RKO (cell line): ENCODE measurements at places on chromosomes 16 and 17.

- DNase-seq, result no peak
Observed at GRCh38 chr16:7545251-7545650, 212.6 kb downstream of the RBFOX1 start.

DNA sequence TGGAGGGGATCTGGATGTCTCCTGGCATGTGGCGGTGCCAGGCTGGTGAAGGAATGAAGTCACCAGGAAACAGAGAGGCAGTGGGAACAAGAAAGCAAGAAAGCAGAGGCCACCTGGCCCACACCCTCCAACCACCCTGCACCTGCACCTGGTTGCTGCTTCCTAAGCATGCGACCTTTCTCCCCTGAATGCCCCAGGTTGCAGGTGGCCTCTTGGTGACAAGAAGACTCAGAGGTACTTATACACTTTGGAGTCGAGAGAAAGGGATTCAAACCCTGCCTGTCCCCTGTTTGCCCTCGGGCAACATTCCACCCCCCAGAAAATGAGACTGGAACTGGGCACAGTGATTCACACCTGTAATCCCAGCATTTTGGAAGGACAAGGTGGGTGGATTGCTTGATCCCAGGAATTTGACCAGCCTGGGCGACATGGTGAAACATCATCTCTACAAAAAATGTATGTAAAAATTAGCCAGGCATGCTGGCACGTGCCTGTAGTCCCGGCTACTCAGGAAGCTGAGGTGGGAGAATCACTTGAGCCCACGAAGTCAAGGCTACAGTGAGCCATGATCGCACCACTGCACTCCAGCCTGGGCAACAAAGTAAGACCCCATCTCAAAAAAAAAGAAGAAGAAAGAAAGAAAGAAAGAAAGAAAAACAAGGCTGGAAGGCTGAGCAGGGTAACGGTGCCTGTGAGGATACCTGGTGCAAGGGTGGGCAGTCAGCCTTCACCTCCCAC is 34.6 kb upstream of the TNRC6C start:
- DNase-seq, result no peak

DNA sequence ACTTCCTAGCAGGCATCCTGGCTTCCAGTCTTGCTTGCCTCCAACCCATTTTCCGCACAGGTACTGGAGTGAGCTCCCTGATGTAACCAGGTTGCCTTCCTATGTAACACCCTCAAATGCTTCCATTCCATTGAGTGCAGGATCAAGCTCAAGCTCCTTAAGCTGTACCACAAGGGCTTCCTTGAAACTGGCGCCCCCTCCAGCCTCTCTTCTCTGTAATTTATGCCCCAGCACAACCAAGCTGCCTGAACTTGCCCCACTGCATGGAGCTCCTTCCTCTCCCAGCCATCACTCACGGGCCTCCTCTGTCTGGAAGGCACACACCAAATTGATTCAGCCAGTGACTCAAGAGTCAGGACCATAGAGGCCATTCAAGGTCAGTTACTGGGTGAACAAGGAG is 234.8 kb upstream of the RPL38 start:
- DNase-seq, result no peak

- DNase-seq, result peak; percentile 75
Observed at GRCh38 chr17:42422412-42422957, 571 bp downstream of the CAVIN1 start.

DNA sequence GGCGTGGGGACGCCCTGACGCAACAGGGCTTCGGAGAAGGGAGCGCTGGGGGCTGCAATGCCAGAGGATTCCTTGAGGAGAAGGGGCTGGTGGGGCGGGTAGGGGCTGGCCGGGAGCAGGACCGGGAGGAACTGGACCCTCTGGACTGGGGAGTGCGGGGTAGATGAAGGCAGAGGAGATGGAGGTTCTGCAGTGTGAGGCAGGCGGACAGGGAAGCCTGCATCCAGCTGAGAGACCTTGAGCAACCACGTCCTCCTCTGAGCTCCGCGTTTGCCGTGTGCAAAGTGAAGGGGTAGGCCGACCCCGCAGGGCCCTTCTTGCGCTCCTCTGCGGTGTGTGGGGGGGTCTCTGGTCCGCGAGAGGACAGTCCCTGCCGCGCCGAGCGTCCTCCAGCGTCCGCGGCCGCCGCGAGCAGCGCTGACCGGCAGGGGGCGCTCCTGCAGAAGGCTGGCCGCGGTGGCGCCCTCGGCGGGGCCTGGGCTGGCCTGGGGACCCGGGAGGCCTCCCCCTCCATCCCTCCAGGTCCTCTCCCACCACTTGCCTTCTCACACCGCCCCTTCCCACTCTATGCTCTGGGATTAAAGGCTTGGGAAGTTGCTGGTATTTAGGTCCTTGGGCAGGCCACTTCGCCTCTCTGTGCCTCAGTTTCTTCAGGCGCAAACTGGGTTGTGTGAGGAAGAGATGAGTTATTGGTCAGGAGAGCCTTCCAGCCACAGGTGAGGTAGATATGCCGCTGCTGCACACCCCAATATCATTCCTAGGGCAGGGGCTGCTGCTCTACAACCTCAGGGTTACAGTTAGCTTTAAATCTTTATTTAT is 9.6 kb upstream of the WNT9B start:
- no peak for DNase-seq

DNA sequence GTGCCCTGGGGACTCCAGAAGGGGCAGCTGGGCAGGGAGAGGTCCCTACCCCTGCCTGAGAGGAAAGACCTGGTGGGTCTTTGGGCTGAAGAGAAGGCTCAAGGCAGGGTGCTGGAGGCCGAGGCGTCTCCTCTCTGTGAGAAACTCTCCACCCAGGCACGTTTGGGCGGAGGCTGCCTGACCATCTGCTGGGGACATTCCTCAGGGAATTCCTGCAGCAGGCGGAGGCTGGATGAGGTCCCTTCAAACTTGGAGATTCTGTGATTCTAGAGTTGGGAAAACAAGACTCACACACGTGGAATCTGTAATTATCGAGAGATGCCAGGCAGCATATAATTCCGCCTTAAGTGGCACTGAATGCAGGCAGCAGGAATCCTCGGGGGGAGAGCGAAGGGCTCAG is 21.1 kb upstream of the PHF12 start:
- DNase-seq, result no peak

- DNase-seq, result no peak
Observed at GRCh38 chr17:83053739-83054451, 25.5 kb upstream of the METRNL start.

DNA sequence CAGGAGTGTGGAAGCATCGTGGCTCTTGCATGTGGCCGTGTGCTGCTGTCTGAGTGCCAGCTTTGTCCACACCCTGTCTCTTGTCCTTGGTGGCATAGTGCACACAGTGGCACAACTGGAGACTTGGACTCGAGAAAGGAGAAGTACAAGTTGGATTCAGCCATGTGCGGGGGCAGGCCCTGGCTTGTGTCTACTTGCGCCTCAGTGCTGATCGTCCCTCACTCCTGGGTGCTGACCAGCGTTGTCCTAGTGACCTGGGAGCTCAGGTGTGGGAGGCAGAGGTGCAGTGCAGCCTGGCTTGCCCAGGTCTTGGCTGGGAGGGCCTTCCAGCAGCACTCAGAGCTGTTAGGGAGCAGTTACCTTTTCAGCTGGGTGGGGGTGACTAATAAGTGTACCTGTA is 20.6 kb downstream of the MPRIP start:
- DNase-seq, result no peak

DNA sequence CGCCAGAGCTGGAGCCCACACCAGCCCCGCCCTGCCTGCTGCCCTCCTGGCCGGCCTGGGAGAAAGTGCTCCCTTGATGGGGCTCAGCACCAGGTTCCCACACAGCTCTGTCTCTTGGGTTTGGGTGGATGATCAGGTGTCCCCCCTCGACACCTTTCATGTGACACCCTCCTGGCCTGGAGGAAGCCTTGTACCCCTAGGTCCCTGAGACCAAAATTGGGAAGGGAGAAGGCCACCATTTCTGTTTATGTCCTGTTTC is 19.4 kb upstream of the PLLP start:
- no peak for DNase-seq

GRCh38 chr17:45873728-45874127 is 20.6 kb upstream of the MAPT start:
- no peak for DNase-seq

DNA sequence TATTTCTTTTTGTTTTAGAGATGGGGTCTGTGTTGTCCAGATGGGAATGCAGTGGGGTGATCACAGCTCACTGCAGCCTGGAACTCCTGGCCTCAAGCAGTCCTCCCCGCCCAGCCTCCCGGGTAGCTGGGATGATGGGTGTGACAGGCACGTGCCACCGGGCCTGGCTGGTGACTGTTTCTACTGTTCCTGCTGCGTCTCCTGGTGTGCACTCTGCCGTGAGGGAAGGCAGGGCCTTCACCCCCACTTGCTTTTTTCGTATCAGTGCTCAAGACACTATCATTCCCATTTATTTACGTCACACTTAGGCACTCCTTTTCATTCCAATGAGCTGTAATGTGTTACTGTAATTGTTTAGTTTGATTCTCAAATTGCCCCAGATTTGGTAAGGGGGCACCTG is 25.3 kb upstream of the PVALEF start:
- no peak for DNase-seq

GRCh38 chr17:16129441-16130205 is 85.7 kb downstream of the NCOR1 start:
- no peak for DNase-seq

- no peak for DNase-seq
Observed at GRCh38 chr17:72927146-72927545, 165.3 kb downstream of the SLC39A11 start.

DNA sequence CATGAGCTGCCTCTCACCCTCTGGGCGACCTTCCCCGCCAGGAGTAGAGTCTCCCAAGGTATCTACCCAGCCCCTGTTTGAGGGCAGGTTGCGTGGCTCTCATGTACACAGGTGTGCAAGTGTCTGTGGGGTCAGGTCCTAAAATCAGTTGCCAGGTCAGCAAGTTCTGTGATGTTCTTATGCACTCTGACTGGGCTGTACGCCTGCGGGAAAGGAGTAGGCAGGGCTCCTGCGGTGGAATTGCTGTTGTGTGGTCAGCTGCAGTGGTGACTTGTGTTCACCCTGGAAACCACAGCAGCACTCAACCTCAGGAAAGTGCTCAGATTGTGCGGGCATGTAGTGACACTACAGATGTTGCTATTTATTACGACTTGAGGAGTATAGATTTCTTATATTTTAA is 19.4 kb downstream of the NARF start:
- no peak for DNase-seq

DNA sequence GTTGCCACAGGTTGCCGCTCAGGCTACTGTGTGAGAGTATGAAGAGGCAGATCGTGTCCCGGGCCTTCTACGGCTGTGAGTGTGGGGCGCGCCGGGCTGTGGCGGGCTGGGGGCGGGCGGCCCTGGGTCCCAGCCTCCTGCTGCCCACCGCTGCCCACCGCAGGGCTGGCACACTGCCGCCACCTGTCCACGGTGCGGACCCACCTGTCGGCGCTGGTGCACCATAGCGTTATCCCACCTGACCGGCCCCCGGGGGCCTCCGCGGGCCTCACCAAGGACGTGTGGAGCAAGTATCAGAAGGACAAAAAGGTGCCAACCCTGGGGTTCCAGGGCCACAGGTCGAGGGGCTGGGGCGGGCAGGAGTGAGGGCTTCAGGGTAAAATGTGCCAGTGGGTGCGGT is 28.7 kb downstream of the MNT start:
- DNase-seq, result no peak

- DNase-seq, result no peak
Observed at GRCh38 chr16:88920618-88921590, 54.4 kb upstream of the PABPN1L start.

DNA sequence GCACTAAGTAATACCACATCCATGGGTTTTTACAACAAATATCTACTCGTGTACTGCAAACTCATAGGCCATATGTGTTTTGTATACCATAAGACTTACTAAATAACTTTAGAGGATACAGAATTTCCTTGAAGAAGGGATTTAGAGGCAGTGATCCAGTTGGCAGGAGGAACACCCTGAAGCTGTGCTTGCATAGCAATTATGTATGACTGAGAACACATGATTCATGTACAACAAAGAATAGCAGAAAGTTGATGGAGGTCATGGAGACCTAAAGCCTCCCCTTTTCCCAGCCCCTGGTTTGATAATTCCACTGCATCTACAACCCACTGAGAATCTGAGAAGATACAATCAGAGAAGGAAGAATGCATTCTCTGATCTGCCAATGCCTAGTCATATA is 83.8 kb upstream of the PMFBP1 start:
- no peak for DNase-seq

DNA sequence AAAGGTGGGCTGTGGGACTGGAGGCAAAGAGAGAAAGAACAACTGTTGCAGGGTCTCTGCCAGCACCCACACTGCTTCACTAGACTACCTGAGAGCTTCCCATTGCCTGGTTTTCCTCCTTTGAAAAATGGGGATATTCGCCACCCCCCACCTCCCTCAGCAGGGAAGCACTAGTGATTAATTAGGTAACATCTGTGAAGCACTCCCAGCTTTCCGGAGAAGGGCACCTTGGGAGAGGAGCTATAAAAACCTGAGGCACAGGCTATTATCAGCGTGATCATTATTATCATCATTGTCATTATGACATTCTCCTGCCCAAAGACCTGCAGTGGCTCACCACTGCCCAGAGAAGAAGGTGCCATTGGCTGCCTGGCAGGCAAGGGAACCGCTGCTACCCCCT is 83.5 kb downstream of the XYLT1 start:
- DNase-seq, result no peak

- DNase-seq, result no peak
Observed at GRCh38 chr17:50212121-50212843, 10.9 kb upstream of the COL1A1 start.

- no peak for DNase-seq
Observed at GRCh38 chr16:83661656-83662055, 146.1 kb upstream of the HSBP1 start.

- DNase-seq, result no peak
Observed at GRCh38 chr17:37446027-37446426, 39.3 kb downstream of the TADA2A start.

DNA sequence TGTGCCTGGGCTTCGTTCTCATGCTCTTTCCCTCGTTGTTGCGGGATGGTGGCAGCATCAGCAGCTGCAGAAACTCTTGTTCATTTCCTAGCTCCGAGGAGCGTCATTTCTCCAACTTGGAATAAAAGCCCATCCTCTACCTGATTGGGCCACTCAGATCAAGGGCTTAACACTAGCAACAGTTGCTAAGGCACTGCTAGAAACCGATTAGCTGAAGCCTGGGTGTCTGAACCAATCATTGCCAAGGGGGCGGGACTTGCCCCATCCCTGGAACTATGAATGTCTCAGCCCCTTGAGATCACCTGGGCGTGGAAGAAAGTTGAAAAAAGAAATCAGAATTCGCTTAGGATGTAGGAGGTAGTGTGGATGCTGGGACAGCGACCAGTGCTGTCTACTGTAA is 145.3 kb downstream of the FOXL1 start:
- no peak for DNase-seq
